ENCODE measurements at places on chromosomes 3 and 15.

GRCh38 chr3:140896997-140897396 is 44.6 kb upstream of the SLC25A36 start:
- no peak for DNase-seq

DNA sequence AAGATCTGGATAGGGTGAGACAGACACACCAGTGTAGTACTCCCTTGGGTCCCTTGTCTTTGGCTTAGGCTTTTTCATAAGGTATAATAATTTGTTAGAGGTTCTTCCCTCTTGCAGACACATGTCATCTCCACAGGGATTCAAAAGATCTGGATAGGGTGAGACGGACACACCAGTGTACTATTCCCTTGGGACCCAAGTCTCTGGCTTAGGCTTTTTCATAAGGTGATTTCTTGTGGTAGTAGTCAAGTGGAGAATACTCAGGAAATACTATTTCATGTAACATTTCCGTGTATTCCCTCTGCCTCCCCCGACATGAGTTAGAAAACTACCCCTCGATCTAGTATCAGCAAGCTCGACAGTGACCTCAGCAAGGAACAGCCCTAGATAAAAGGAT is 954 bp upstream of the MAPKBP1 start:
- no peak for DNase-seq

- DNase-seq, result no peak
Observed at GRCh38 chr3:41075975-41076374, 123.3 kb upstream of the CTNNB1 start.

DNA sequence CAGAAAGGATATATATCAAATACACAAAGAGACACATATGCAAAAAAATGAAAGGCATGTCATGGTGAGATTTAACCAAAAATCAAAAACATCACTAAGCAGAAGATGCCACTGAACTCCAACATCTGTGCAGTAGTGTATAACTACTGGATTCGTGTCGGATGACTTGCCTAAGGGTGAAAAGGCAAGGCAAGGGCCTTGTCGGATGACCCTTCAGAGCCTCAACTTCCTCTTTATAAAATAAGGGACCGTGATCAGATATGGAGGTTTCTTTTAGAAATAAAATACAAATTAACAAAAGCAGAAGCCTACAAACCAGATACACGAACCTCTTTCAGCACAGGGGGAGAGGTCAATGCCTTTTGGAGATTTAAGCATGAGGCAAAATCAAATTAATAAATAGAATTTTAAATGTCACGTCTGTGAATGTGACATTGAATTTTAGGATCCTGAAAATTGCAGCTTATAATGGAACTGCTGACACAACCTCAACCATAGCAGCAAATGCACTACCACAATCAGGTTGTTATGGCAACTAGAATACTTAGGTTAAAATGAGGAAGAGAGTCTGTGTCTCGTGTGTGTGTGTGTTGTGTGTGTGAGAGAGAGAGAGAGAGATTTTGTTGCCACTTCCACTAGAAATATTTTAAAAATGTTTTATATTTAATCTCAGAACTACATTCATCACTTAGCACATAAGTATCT is 8.3 kb upstream of the CHRM5 start:
- DNase-seq, result no peak

DNA sequence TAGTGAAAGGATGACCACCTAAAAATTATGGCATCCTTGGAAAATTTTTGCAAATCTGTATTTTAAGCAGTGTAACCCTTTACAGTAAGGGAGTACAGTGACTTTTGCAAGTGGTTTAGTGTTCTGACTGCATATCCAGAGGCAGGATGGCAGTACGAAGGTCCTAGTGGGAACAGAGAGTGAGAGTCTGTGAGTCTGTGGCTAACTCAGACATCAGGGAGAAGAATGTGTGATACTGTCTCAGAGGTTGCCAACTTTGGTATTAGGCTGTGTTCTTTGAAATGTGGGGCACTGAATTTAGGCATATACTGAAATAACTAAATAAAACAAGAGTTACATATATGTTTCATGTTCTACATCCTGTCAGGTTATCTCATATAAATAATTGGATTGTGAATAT is 25.7 kb downstream of the PRKCI start:
- DNase-seq, result no peak

DNA sequence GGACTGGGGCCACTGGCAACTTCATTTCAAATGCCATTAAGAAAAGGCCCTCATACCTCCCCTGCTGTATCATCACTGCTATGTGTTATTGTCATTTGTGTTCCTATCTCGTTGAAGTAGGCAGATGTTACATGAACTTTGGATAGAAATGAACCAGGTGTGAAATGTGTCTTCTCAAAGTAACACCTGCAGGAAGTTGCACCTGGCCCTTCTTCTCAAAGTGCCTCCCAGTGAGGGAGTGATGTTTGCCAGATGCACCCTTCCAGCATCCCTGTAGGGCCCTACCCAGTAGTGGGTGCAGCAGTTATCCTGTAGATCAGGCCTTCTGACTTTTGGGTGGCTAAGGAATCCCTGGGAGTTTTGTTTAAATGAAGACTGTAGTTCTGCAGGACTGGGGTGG is 197.7 kb upstream of the CTNNB1 start:
- DNase-seq, result no peak

DNA sequence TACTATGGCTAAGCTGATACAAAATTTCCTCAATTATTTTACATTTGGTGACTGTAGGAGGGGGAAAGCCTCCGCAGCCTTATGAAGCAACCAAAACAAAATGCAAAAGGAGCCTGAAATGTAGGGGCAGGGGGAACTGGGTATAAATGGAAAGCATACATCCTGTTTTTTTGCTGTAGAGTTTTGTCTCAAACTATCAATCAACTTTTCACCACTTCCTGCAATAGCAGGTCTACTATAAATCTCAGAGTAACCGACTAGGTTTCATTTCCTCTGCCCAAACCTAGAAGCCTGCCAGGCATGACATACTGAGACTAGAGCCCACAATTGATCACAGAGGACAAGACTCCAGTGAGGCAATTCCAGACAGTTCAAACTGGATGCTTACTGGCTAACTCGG is 91.3 kb downstream of the SHQ1 start:
- no peak for DNase-seq

DNA sequence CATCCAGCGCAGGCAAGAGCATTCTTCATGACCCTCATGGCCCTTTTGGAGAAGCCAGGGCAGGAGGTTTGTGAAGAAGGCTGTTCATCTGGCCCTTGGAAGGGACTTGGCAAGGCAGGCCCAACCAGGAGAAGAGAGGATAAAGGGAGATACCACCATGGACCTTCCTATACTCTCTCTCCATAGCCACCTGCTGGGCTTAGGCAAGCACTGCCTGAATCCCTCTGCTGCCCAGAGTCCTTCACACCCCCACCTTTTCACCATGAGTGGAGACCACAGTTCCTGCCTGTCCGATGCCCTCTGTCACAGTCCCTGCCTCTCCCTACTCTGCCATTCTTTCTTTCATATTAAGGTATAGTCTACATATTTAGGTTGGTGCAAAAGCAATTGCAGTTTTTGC is 10.6 kb upstream of the SFMBT1 start:
- DNase-seq, result no peak

DNA sequence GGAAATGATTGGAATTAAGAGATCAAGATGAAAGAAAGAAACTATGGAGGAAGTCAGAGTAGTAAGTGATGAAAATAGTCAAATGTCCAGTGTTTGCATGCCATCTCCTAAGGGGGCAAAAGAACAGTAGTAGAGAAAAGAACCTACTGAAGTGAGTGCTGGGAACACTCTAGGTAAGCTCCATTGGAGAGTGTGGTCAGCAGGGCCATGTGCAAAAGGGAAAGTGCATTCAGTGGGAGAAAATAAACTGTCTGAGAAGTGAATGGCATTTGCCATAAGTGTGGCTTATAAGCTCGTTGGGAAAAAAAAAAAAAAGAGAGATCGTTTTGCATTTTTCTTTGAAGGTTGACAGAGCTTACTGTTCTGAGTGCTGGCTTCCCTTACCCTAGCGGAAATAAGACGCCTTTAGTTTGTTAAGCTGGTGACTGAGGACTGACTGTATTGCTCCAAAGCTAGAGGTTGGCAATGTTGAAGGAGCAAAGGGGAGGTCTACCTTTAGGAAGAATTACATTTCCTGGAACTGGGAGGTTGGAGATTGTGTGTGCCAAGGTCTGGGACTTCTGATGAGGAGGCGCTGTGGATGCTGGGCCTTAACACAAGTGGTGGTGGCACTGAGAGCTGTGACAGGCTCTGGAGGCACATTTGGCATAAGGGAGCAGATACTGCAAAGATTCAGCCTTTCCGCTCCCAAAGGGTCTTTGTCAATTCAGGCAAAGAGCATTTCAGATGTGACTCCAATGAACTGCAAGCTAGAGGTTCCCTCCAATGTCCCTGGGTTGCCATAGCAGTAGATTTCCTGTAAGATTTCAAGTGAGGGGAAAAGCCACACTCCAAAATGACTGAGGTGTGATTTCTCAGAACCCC is 287.8 kb upstream of the SATB1 start:
- DNase-seq, result no peak

Data from left hindlimb (tissue), 1 donor.